ENCODE measurements at places on chromosomes 7 and 10.
A peak's percentile ranks its signal among the peaks of the same experiment; 100 is the strongest.

- DNase-seq = no peak
Observed at GRCh38 chr7:9106747-9107146, 673.3 kb downstream of the NXPH1 start.

DNA sequence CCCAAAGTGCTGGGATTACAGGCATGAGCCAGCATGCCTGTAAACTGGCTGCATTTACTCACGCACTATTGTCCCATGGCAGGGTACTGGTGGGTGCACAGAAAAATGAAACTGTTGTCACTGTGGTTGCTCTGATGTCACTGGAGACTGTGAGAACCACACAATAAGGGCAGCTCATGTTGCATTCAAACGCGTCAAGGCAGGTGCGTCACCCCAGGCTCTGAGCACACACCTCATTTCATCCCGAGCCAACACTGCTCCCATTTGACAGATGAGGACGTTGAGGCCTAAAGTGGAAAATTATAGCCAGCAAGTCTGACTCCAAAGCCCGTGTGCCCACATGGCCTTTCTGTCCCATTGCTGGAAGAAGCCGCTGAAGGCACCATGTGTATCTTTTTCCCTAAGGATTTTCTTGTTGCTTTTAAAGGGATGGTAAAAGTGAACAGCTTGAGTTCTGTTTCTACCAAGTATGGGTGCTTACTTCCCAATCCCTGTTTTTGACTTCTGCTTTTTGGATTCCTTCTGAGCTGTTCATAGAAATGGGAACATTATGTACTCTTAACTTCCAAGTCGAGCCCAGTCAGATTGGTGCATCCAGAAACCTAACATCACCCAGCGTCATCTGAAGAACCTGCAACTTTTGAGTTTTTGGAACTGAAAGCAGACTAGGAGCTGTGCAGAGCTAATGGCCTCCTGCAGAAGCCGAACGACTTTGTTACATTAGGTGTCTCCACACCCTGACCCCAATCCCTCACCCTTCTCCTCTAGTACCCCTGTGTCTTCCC lies 60.1 kb upstream of the CARD11 start:
- no peak for DNase-seq

DNA sequence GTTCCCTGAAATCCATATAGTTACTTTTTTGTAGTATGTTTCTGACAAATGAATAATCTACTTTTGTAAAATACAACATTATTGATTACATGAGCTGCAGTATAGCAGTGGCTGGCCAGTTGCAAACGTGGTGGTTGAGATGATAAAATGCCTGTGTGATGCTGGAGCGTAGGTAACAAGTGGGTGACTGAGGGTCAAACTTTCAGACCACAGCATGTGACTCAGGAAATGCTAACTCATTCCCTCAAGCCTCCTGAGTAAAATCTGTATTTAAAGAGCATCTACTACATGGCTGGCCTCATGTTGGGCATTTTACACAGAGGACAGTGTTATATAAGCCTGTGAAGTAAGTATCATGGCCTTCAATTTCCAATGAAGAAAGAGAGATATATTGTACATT lies 585.2 kb downstream of the GRID1 start:
- DNase-seq = no peak

- DNase-seq = no peak
Observed at GRCh38 chr10:19891429-19891828, 75.2 kb downstream of the PLXDC2 start.

DNA sequence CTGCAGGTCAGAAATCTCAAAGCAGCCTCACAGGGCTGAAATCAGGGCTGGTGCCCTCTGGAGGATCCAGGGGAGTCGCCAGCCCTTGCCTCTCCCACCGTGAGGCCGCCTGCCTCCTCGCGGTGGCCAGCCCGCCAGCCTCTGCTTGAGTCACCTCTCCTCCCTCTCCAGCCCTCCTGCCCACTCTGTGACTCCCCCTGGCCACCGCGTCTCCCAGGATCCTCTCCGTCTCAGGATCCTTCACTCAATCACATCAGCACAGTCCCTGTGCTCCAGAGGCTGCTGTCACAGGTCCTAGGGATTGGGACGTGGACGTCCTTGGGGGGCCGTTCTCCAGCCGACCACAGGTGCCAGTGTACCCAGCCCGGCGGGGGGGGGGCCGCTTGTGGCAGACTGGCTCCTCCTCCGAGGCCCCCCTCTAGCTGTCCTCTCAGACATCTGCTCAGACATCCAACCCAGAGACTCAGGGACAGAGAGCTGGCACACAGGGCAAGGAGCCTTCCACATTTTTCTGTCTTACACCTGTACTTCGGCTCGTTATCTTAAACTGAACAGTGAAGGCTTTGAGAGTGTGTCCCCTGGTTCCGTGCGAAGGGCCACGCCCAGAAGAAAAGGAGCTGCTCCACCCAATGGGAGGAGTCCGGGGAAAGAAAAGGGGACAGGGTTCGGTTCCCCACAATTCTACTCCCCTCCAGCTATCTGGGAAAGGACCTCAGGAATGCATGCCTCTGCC lies 9.4 kb upstream of the PPP2R2D start:
- no peak for DNase-seq

DNA sequence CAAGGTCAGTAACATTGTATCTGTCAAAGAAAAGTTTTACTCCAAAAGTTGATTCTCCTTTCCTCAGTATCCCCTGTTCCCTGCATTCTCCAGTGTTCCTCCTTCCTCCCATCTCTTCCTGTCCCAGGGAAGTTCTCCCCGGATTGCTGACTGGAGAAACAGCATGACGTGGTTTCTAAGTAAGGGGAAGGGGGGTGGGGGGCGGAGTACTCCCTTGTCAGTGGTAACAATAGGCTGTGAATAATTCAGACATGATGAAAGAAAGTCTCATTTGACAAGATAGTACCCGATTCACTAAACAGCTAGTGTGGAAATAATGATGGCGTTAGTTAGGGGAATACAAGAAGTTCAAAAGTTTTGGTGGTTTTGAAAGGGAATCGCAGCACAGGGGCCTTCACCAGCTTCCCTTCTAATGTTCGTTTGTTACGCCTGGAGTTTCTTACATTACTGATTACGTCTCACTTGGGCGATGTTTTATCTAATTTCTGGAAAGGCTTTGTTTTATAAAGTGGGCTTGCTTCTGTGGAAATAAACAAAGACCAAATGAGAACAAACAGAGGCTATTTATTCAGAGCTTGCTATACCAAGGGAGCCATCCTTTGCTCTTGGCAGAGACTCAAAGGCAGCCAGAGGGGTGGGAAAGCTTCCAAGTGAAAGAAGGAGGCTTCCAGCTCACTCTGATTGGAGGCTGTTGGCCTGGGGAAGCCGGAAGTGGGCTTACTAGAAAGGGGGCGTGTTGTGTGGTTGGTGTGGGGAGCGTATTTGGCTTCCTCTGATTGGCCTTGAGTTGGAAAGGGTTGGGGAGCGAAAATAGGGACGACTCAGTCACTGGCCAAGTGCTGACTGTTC lies 453.7 kb downstream of the SDK1 start:
- DNase-seq = peak; percentile 89

DNA sequence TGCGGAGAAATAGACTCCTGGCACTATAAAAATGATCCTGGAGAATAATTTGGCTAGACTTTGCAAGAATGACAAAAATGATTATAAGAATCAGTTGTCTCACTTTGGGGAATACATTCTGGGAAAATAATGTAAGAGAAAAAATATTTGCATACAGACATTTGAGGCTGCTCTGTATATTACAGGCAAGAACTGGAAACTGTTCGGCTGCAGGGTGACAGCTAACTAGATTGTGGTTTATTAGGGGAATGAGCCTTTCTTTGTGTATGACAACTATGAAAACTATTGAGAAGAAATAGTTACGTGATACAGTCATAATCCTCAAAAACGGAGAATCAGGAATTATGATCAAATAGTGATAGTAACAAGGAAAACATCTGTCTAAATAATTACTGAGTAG lies 8.6 kb downstream of the TRIM56 start:
- peak; percentile 88 for DNase-seq

- DNase-seq = no peak
Observed at GRCh38 chr7:149125189-149125862, 798 bp downstream of the ZNF425 start.

- DNase-seq = no peak
Observed at GRCh38 chr7:36149694-36150452, 3.2 kb upstream of the EEPD1 start.

GRCh38 chr7:47393406-47393805 lies 188.5 kb downstream of the TNS3 start:
- no peak for DNase-seq

DNA sequence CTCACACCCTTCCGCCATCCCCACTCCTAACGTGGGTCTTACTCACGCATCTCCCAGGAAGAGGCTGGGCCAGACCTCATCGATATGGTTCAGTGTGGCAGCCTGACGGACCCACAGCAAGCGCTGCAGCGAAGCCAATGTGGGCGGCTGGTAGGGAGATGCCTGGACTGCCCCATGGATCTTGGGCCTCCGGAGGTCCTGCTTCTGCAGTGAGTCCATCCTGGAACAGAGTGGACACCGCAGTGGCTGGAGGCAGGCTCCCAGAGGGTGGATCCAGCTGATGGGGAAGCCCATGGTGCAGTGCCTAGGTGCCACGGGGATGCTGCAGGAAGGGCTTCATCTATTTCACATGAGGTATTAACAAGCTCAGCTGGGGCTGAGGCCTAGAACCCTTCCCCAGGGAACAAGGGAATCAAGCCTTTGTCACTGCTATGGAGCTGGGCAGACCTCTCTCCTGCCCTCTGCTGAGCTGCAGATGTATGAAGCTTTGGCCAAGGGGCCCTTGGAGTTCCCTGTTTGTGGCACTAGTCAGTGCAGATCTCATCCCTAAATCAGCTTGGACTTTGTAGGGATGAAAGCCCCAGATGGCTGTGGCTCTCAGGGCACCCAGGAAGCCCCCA lies 13.7 kb upstream of the SAMD8 start:
- no peak for DNase-seq

GRCh38 chr7:106639476-106640334 lies 21.3 kb downstream of the CCDC71L start:
- DNase-seq = no peak

GRCh38 chr7:98802088-98802780 lies 67.6 kb downstream of the TMEM130 start:
- DNase-seq = peak; percentile 79

DNA sequence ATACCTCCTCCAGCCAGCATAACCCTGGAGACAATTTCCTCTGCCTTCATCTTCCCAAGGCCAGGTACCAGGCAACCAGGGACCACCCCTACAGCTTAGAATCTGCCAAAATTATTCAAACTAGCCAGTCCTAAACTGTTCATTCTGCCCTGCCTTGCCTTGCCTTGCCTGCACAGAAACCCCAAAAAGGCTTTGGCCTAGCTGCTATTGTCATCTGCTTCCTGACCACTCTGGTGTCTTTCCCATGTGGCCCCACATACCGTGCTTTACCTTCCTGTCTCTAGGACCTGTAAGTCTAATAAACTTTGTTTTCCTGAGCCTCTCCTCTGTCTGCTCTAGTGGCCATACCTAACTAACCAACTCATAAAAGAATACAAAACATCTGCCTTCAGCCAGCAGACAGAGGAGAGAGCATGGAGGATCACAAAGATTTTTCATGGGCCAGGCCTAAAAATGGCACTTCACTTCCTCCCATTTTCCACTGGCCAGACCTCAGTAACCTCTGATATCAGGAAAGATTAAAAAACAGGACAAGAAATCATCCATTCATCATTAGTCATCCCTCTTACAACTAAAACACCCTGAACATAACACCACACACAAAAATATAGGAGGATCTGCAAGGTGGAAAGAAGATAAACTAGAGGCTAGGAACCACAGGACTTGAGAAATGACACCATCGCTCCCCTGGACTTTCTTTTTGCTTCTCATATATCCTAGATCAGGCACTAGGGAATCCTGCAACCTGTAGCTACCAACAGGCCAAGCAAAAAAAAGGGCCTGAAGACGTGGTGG lies 51.5 kb downstream of the IMMP2L start:
- DNase-seq = no peak

DNA sequence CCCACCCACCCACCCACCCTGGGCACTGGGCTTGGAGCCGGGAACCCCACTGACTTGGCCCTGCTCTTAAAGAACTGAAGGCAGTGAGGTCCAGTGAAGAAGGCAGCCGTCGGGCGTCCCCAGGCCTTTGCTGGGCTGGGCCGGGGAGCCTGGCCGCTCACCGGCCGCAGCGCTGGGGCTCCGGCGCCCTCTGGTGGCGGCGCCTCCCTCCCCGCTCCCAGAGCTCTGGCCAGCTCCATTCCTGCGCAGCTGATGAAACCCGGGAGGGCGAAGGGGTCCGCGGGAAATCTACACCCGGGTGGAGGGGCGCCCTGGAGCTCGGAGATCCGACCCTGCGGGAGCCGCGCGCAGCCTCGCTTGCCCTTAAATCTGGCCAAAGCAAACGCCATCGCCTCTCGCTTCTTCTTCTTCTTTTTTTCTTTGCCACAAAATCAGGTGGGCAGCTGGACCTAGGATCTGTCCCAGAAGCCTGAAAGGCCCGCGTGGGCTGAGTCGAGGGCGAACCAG lies 1.7 kb upstream of the CXCL12 start:
- DNase-seq = no peak

DNA sequence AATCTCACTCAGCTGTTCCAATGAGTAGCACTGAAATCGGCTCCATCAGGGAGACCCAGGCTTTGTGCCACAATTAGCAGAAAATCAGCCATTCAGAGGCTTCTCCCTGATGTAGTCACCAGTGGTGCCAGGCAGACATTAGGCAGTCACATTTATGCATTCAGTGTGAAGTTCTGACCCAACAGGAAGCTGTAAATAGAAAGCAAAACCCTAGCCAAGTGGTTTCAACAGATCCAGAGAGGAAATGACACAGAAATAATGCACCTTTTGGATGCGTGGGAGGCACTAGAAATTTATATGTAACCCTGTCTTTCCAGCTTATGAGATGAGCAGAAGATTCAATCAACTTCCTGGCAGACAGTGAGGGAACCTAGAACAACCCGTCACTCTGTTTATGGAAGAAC lies 186.4 kb downstream of the PDE1C start:
- peak; percentile 78 for DNase-seq

DNA sequence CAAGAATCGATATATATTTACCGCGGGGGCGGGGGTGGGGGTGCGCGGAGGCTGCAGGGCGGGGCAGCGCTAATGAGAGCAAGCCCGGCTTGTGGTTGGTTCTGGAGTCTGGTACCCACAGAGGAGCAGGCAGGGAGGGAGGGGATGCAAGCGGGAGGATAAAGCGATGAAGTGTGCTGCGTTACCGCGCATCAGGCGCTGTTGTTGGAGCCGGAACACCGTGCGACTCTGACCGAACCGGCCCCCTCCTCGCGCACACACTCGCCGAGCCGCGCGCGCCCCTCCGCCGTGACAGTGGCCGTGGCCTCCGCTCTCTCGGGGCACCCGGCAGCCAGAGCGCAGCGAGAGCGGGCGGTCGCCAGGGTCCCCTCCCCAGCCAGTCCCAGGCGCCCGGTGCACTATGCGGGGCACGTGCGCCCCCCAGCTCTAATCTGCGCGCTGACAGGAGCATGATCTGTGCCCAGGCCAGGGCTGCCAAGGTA lies at the start of gene HECW1:
HECW1 (plus strand) TSS at position 189 of the 482 bp plus-strand sequence. CDS start 131,259 bp downstream, outside the sequence.
- no peak for DNase-seq

DNA sequence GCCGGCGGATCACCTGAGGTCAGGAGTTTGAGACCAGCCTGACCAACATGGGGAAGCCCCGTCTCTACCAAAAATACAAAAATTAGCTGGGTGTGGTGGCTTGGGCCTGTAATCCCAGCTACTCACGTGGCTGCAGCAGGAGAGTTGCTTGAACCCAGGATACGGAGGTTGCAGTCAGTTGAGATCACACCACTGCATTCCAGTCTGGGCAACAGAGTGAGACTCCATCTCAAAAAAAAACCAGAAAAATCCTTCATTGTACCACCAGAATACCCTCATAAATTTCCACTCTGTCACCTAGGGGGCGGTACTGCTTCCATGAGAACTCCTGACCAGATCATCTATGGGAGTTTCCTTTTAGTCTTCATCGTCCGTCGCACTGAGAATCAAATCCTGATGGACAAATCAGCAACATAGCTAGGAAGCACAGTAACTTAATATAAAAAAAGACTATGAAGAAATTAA lies 225.8 kb upstream of the KLF14 start:
- DNase-seq = peak; percentile 82

GRCh38 chr10:126749015-126749655 lies 78.6 kb upstream of the C10orf90 start:
- DNase-seq = peak; percentile 71

Data from astrocyte (in vitro differentiated cells and primary cell).